ENCODE measurements at places on chromosomes 1 and 21.

DNA sequence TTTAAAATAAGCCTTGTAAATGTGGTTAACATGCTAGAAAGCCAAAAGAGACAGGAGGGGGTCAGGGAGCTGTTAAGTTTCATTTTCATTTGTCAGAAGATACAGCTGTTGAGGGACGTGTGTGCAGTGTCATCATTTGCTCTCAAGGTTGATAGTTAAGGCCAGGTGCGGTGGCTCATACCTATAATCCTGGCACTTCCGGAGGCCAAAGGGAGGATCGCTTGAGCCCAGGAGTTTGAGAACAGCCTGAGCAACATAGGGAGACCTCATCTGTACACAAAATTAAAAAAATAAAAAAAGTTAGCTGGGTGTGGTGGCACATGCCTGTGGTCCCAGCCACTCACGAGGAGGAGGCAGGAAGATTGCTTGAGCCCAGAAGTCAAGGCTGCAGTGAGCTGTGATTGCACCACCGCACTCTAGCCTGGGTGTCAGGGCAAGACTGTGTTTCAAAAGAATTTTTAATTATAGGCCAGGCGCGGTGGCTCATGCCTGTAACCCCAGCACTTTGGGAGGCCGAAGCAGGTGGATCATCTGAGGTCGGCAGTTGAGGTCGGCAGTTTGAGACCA, 22.7 kb downstream of the ZBTB8OS start:
- DNase-seq: peak; percentile 61

DNA sequence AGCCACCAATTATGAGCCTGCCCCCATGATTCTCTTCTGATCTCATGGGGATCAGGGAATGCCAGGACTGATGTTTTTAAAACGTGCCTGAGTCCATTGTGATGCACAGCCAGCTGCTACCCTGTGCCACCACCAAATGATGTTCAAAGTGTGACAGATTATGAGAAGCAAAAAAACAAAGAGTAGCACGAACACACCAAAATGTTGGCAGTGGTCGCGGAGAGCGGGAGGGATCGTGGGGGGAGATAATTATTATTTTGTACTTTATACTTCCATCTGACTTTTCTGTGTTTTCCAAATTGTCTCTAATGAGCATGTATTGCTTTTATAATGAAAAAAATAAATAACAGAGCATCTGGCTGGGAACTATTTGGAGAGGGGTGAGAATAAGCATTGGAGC, 50.5 kb downstream of the EPHB2 start:
- no peak for DNase-seq

DNA sequence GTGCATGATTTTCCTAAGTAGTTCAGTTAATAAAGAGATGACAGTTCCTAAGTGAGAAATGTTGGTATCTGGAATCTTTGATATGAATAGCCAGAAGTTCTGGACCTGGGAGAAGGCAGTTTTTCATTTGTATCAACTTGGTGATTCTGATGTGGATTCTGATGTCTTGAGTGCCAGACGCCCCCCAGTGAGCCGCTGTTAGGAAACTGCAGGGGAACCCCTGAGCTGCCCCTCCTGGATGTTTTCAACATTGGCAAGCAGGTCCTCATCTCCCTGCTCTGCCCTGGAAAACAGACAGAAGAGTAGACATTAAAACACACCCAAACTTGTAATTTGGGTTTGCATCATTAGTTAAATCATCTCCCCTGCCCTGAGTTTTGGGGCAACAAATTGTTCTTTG, 7.4 kb downstream of the ETS2 start:
- DNase-seq: no peak

DNA sequence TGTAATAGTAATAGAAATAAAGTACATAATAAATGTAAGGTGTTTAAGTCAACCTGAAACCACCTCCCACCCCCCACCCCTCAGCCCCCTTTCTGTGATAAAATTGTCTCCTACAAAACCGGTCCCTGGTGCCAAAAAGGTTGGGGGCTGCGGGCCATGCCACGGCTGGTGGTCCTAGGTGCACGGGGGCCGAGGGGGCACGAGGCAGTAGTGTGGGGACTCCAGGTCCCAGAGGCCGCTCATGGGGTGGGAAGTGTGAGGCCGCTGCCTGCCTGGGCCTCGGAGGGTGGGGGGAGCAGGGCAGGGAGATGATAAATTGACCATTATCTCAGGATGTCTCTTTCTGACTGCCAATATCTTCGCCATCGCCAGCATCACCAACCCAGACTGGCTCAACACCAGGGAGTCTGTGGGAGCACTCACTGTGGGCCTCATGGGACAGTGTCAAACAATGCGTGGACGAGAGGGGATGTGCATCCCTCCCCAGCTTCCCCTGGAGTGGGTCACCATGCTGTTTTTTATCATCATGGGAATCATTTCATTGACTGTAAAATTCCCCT, 6.5 kb downstream of the ZBTB17 start:
- no peak for DNase-seq

GRCh38 chr21:20445971-20446370, 552.2 kb upstream of the NCAM2 start:
- DNase-seq: no peak

DNA sequence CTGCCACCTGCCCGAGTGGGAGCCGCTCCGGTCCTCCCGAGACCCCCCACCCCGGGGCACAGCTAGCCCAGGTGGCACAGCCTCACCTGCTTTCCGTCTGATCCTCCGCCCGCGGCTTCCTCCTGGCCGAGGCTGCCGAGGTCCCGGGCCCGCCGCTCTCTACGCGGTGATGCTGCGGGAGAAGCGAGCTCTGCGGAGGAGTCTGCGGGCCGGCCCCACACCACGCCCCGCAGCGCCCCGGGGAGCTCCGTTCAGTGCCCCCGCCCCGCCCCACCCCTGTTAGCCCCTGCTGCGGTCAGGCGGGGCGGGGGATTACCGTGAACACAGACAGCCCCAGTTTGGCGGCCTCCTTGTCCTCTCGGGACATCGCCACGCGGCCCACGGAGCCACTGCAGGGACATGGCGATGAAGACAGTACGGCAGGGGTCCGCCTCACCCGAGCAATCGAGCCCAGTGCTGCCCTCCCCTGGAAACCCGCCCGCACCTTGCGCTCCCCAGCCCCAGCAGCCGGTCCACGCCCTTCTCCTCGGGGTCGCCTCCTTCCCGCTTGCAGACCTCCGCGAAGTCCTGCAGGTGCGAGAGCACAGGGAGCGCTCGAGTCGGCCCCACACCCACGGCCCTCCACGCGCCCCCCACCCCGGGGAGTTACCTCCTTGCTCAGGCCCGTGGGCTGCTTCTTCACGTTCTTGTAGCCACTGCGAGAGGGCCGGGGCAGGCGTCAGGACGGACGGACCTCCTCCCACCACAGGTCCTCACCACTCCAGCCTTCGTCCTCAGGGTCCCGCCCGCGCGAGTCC, 933 bp downstream of the C1orf35 start:
- peak; percentile 82 for DNase-seq

DNA sequence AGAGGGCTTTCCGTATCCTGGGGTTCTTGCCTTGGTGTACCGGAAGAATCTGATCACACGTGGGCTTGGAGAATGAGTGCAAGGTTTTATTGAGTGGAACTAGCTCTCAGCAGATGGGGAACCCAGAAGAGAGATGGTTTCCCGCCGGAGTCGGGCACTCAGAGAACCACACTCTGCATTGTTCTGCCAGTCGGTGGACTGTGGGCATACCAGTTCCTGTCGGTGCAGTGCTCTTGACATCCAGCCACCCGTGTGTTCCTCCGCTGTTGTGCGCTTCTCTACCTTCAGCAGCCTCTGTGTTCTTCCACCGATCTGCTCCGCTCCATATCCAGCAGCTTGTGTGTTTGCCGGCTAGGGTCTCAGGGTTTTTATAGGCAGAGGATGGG, 10.8 kb upstream of the PPIE start:
- no peak for DNase-seq

DNA sequence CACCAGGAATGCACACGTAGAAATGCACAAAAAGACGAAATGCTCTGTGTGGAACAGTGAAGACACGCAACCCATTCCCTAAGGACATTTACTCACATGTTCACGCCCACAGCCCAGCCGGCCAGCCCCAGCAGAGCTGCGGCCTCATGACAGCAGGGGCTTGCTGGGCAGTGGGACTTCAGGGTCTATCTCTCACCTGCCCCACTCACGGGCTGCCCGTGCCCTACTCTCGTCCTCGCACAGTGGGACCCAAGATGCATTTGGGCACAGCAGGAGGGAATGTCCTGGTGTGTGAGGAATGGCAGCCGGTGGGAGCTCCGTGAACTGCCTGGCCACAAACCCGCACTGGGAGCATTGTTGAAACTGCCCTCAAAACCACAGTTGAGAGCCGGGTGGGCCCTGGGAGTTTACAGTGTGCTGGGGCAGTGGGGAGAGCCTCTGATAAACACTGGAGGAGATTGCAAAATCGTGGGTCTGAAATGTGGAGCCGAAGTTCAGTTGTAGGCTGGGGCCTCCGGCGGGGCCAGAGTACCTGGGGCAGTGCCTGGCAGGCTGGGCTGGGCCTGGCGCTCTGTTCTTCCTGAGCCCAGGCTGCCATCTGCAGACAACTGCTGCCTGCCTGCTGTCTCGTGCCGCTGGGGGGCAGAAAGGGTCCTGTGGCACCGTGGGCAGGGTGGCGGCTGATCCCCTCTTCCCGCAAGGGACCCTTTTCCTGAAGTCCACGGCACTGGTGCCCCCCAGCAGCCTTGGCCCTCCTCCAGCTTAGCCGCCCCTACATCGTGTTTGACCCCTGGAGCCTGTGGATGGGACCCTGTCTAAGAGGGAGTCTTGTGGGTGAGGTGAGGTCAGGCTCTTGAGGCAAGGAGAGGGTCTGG, 20.7 kb upstream of the POFUT2 start:
- no peak for DNase-seq

DNA sequence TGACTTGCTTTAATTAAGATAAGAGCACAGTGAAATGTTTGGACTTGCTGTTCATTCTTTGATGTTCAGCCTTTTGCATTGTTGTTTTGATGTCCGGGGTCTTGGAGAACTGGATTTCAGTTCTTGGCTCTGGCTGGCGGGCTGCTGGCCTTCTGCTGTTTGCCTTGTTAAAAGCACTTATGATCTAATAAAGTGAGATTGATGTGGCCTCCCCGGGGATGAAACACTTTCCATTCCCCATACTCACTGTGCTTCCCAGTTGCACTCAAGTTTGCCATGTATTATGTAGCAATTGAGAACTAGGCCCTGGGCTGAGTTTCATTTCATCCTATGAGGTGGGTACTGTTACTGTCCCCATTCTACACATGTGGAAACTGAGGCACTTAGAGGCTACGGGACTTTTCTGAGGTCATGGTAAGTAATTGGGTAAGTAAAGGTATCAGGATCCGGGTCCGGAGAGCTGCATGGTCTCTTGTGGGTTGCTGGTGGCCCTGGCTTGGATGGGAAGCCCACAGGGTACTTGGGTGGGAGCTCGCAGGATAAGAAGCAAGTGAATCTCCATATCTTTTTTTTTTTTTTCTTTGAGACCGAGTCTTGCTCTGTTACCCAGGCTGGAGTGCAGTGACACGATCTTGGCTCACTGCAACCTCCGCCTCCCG, 127.7 kb upstream of the ZBTB40 start:
- DNase-seq: no peak

DNA sequence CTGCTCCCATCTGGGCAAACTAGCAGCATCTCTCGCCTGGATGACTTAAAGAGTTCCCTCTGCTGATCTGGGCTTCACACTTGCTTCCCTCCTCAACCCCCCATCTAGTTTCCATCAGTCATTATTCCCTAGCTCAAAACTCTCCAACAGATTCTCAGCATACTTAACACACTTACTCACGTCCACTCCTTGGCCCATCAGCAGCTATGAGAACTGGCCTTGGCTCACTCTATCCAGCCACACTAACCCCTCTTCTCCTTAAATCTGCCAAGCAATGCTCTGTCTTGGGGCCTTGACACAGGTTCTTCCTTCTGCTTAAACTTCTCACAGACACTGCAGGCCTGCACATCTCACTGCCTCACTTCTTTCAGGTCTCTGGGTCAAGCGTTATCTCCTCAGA, 41.6 kb downstream of the GNG12 start:
- no peak for DNase-seq

DNA sequence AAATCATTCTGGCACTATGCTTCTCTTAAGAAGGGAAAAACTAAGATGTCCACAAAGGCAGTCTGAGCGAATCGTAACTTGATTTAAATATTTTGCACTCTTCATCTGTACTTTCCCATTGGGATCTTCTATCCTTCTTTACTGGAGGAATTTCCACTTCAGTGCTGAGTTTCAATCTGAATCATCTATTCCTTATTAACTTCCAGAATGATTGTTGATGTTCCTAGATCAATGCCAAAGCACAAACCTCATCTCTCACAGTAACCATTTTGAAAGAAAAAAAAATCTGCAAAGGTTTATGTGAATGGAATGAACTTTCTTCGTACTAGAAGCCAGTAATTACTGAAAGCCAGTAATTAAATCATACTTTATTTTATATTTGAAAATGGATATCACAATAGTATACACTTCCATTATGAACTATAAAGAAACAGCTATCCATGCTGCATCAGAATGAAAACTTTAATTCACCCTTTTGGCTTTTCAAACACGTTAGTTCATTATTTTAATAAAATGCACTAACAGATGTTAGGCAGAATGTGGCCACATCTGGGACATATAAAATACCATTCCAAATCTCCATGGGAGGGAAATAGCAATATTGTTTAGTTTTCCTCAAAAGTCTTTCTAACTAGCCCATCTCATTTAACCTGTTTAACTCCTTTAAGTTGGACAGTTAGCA, 5.5 kb upstream of the RNF2 start:
- DNase-seq: no peak

DNA sequence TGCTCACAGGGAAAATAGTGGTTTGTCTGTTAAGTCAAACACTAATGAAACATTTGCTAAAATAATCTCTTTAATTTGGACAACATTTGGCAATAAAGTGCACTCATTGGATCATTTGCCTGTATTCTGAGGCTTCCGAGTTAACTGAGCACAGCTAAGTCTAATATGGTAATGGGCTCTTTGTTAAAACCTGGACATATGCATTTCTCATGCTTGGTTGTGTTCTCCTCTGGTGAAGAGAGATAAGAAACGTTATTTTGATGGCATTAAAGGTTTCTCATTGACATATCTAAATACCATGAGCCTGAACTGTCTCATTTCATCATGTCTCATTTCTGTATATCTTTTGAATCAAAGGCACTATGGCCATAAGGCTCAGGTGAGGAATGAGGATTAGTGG, 13.4 kb upstream of the NRIP1 start:
- DNase-seq: no peak

- no peak for DNase-seq
Measured at GRCh38 chr1:65992165-65992821, 199.6 kb downstream of the PDE4B start.

DNA sequence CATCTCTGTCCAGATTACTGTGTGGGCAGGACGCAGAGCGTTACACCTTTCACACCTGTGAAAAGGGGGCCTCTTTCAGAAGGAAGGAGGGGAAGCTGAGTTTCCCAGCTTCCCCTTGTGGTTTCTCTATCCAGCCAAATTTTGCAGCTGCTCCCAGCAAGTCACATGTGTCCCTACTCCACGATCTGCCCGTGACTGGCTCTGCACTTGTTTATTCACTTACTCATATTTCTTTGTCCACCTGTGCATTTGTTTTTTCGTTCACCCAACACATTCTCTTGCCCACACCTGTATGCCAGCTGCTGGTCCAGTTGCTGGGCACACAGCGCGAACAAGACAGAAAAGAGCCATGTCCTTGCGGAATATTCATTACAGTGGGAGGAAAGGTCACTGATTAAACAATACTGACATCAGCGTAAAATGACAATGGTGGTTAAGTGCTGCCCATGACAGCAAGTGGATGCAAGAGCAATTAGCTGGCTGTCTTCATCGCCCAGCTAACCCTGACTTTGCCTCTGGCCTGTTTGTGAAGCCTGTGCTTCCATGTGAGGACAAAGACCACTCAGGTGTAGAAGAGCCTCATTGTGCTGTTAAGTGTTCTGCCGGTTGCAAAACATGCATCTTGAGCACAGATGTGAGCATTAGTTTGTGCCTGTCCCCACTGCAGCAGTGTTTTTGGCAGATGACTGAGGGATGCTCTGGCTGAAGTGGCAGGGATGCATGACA, 28.6 kb upstream of the NEK2 start:
- no peak for DNase-seq

- no peak for DNase-seq
Measured at GRCh38 chr1:57947471-57947870, 523.6 kb upstream of the DAB1 start.
